NK-92 treated with Interleukin-12 subunit alpha and Interleukin-12 subunit beta, amount 100 ng/mL, for 24 hours (cell line): ENCODE measurements at places on chromosomes 7 and 10.

- no peak for DNase-seq
Measured at GRCh38 chr10:8137272-8137681, 82.8 kb downstream of the GATA3 start.

DNA sequence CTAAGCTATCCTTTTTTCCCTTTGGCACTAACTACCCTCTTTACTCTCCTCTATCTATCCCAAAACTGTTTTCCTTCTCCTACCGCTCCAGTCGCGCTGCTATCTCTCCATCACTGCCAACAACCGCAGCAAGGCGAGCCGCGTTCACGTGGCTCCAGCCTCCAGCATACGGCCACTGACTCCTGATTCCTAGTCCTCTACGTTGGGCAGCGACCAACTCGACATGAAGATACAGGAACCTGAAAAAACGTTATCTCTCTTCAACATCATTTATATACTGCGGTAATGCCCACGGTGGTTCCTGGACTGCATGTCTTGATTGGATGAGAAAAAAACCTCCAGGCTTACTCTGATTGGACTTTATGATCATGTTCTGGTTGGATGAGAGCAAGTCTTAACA lies 129.5 kb downstream of the ZNF716 start:
- DNase-seq, result no peak

- DNase-seq, result no peak
Measured at GRCh38 chr7:139673230-139673629, 104.6 kb downstream of the HIPK2 start.

DNA sequence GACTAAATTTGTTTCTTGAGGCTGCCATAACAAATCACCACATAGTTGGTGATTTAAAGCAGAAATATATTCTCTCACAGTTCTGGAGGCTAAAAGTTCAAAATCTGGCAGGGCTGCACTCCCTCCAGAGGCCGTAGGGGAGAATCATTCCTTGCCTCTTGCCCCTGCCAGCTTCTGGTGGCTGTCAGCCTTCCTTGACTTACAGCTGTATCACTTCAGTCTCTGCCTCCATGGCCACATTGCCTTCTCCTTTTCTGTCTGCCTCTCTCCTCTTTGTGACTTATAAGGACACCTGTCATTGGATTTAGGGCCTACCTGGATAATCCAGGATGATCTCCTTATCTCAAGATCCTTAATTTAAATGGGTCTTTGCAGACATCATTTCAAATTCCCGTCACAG lies 5.8 kb upstream of the LRRC4 start:
- DNase-seq, result no peak

DNA sequence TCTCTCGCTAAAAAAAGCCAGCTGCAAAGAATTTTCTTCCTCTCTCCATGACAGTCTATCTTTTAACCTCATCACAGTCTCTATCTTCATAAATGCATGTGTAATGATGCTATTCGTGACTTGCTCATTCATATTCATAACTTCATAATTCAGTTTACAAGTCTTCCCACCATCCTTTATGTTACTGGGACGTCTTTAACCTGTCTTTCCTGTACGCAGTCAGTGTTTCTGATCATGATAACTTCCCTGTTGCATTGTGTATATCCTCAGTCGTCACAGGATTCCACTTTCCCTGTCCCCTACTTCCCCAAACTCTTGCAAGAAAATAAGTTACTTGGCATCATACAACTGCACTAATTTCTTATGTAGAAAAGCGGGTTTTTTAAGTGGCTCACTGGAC lies 165.6 kb upstream of the ASAH2 start:
- no peak for DNase-seq

- no peak for DNase-seq
Measured at GRCh38 chr10:90652519-90652918, 205.3 kb downstream of the HTR7 start.

- no peak for DNase-seq
Measured at GRCh38 chr7:136923111-136923667, 54.7 kb downstream of the CHRM2 start.

GRCh38 chr7:71266912-71267311 lies 135.0 kb downstream of the GALNT17 start:
- no peak for DNase-seq

- no peak for DNase-seq
Measured at GRCh38 chr10:130689743-130690626, 553.8 kb downstream of the GLRX3 start.

DNA sequence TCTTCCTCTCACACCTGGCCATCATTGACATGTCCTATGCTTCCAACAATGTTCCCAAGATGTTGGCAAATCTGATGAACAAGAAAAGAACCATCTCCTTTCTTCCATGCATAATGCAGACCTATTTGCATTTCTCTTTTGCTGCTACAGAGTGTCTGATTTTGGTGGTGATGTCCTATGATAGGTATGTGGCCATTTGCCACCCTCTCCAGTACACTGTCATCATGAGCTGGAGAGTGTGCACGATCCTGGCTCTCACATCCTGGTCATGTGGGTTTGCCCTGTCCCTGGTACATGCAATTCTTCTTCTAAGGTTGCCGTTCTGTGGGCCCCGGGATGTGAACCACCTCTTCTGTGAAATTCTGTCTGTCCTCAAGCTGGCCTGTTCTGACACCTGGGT lies 19.2 kb downstream of the OR2A14 start:
- DNase-seq, result no peak

DNA sequence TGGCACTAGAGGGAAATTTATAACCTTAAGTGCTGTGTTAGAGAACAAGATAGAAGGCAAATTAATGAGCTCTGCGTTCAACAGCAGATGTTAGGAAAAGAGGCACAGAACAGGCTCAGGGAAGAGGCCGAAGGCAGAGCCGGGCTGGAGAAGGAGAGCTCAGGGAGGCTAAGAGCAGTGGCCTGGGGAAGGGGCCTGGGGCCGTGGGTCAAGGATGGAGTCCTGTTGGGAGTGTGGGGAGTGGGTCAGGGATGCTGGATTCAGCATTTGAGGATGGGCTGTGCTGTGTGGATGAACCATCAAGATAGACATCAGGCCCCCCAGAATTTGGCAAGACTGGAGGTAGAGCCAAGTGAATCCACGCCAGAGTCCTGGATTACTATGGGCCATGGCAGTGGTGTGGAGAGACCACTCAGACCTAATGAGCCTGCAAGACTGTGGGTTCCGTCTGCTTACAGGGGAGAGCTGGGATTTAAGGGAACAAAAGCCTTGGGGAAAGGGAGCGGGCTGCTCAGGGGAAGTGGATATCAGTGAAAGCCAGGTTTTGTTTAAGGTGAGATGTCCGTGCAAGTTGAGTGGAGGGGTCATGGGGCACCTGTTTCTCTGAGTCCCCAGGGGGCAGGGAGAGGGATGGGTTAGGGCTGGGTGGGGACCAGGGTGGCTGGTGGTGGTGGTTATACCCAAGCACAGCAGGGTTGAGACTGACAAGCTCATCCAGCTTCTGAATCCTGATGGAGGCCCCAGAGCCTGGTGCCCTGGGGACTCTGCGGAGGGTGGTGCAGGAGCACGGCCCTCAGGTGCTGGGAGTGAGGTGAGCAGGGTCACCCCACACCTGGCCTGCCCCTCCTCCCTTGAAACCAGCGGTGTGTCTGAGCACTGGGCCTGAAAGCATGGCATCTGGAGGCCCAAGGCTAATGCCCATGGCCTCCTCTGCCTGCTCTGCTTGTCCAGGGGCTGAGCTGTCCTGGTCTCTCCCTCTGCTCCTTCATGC lies 101.7 kb downstream of the BMS1 start:
- no peak for DNase-seq

DNA sequence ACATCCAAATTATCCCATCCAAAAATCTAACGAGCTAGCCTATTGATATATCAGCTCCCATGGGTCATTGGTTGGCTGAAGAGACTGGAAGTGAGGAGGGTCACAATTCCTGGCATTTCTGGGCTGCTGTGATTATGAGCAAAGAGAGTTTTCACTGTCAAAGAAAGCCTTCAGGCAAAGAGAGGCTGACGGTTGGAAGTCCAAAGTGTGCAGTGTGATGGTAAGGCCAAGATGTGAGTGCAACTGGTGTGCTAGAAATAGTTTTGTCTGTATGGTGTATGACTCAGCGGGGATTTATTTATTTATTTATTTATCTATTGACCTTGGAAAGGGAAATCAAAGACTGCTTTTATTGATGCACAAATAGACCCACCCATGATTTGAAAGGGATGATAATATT lies 75.0 kb downstream of the AASS start:
- no peak for DNase-seq

GRCh38 chr10:22246680-22247391 lies 29.0 kb upstream of the EBLN1 start:
- no peak for DNase-seq

GRCh38 chr10:43785252-43785651 lies 136.6 kb upstream of the ZNF32 start:
- no peak for DNase-seq

- no peak for DNase-seq
Measured at GRCh38 chr7:25240340-25240739, 12.1 kb upstream of the NPVF start.

GRCh38 chr7:28955718-28956607 lies 2.2 kb downstream of the TRIL start:
- DNase-seq, result no peak

- no peak for DNase-seq
Measured at GRCh38 chr10:89518876-89519842, 16.2 kb downstream of the SLC16A12 start.

GRCh38 chr7:92665926-92666325 lies 75.7 kb upstream of the FAM133B start:
- DNase-seq, result no peak
